Activated naive CD4-positive, alpha-beta T cell (primary cell): ENCODE measurements at places on chromosomes 3 and 15.

DNA sequence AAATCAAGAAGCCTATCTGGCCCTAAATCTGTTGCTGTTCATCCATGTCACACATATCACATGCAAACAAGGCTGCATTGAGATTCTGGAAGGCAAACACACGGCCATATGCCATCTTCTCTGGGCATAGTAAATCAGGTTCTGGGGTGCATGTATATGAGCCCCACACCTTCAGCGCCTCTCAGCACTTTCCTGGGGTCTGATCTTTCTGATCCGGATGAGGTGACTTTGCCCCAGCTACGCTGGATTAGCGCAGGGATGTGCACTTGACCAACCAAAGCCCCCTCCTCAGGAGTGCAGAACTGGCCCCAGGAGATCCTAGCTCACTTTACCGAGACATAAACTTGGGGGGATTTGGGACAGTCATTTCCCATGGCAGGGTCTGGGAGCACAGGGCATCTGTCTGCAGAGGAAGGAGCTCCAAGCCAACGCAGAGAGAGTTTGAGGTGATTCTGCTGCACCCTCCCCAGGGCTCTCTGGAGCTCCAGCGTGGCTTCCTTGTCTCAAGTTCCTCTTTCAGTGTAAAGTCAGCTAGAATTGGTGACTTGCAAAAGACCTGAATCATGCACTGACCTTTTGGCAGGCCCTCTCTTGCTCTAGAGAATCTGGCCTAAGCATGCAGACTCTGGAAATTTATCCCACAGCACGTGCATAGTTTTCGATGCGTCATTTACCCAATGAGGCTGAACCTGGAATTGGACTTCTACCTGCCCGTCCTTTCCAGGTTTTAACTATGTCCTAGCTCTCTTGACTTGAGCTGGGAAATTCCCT lies 63.5 kb upstream of the KLF13 start:
- DNase-seq, result no peak

GRCh38 chr3:20057612-20058180 lies 17.4 kb downstream of the KAT2B start:
- DNase-seq, result no peak

- DNase-seq, result no peak
Measured at GRCh38 chr3:158094235-158095110, 11.7 kb downstream of the SHOX2 start.

GRCh38 chr3:99846477-99847160 lies 29.0 kb downstream of the CMSS1 start:
- DNase-seq, result no peak

GRCh38 chr15:30906366-30906765 lies 2.7 kb downstream of the FAN1 start:
- DNase-seq, result no peak

GRCh38 chr15:69500339-69500738 lies 47.7 kb downstream of the RPLP1 start:
- no peak for DNase-seq

DNA sequence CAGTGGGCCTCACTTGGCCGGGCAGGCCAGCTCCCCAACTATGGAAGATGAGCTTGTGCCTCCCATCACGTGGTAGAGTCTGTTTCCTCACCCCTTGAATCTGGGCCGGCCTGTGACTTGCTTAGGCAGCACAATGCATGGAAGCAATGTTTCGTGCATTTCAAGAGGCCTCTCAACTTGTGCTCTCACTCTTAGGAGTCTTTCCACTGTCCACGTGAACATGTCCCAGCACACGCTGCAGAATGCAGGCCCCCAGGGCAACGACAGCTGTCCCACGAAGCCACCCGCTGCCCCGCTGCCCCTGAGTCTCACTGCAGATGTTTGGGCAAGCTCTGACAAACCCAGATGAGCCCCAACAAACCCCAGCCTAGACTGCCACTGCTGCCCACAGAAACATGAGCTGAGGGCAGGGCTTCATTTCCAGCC lies 27.2 kb upstream of the SLC41A3 start:
- no peak for DNase-seq

GRCh38 chr3:39126532-39127071 lies 19.1 kb downstream of the TTC21A start:
- no peak for DNase-seq

- no peak for DNase-seq
Measured at GRCh38 chr3:143885780-143886427, 37.6 kb upstream of the SLC9A9 start.

DNA sequence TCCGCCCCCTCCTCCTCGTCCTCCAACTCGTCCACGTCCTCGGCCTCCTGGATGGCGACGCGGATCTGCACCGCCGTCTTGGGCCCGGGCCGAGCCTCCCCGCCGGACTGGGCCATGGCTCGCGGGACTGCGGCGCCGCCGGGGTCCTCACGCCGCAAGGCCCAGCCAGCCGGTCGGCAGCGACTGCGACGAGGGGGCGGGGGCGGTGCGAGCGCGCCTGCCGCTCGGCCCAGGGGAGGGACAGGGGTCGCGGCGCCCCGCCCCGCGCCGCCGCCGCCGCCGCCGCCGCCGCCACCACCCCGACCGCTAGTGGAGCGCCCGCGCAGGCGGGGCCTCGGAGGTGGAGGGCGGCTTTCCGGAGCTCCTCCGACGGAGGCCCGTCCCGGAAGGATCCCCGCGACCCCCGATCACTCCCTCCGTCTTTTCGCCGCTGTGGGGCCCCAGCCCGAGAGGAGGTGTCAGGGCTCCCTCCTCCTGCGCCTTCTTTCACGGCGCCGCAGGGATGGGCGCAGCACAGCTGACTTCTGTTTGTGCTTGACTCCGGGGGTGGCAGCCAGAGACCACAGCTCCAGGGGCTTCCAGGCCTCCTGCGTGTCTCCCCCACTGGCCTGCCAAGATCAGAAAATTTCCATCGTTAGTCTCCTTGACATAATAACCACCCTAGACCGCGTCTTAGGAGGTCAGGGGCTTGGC lies at the start of gene LARP6:
TSS of gene LARP6 (minus strand) at position 185 of the 693 bp plus-strand sequence. CDS start at position 116, 69 bp downstream.
- DNase-seq, result no peak

DNA sequence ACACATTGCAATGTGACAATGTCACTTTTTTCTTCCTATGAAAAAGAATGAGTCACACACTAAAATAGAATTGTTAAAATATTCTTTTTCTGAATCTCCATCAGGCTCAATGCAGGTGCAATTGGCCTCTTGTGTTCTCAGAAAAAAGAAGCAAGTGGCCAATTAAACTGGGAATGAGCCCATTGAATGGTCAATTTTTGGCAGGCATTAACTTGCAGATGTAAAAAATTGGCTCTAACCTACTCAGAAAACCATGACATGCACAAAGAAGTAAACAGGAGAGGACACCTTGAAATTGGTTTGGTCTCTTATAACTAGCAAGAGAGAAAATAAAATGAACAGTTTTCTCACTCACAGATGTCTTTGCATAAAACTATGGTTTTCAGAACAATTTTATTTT lies 820.8 kb downstream of the TBL1XR1 start:
- no peak for DNase-seq

- DNase-seq, result no peak
Measured at GRCh38 chr15:45201557-45201859, 13.7 kb upstream of the SHF start.

GRCh38 chr3:152190636-152191183 lies 78.0 kb upstream of the MBNL1 start:
- DNase-seq, result no peak

GRCh38 chr3:130831719-130832400 lies 62.0 kb upstream of the ATP2C1 start:
- DNase-seq, result no peak

DNA sequence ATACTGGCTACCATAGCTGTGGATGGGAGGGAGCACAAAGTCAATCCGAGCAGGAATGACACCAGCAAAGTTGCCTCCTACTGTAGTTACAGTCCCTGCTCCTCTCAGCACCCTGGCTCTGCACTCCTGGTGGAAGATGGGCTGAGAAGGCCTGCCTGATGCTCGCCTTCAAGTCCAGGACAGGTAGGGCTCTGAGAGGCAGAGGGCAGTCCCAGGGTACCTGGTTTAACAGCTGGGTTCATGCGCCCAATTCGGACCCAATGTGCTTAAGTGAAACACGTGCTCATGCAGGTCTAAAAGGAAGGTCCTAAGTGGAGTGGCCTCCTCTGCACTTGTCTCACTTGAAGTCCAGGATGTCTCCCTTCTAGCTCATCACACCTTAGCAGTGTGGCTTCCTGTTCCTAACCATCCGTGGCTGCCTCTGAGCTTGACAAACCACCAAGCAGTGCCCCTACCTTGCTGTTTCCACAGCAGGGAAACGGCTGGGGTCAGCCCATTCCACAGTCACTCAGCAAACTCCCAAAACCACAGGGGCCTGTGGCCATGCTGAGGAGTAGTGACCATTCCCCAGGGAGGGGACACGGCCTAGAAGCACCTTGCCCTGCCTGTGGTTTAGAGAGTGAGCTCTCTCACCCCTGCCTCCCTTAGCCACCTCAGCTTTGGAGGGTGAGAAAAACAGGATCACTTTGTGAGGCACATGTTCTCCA lies 3.9 kb upstream of the MUSTN1 start:
- DNase-seq, result no peak

GRCh38 chr3:130816561-130817445 lies 70.2 kb upstream of the PIK3R4 start:
- no peak for DNase-seq

DNA sequence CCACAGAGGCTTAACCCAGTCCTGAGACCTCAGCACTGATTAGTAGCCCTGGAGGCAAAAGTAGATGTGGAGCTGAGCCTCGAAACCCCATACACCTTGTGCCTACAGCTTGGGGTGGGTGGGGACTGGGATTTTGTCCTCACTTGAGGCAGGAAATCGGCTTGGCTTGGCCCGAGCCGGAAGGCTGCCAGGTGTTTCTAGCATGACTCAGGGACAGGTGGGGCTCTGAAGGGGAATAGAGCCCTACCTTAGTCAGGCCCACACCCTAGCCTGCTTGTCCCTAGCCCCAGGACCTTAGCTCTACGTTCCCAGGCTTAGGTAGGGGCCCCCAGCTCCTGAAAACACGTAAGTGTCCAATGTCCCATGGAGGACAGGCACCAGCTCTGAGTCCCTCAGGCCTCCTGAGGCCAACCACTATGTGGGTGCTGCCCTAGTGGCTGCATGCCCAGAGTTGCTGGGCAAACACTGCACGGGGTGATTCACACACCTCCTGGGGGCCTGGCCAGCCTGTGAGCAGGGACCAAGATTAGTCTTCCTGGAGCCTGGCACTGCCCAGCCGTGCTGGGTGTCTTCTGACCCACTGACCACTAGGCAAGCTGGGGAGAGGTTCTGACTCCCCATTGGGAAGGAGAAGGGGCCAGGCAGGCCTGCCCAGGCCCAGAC lies 3.1 kb downstream of the MST1R start:
- no peak for DNase-seq

DNA sequence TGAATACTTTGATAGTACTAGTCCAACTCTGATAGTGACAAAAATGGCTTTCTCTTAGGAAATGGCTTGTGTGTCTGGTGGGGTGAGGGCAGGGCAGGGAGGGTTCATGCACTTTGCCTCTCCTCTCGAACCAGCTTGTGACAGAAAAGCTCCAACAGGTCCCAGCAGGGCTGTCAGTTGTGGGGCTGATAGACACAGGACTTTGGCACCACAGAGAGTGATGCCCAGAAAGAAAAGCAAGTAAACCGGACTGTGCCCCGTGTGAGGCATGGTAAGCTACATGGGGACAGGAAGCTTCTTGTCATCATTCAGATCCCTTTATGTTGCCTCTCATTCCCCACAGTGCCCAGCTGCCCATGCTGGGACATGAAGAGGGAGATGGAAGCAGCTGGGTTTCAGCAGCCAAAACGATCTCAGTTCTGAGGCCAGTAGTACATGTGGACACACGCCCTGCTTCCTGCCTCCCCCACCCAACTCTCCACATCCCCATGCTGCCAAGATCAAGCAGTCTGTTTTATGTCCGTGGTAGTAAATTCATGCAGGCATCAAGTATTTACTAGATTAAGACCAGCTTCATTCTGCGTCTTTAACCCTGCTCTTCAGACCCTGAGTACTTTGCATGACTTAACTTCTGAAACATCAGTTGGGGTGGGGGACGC lies 29.7 kb upstream of the LIPC start:
- DNase-seq, result no peak

DNA sequence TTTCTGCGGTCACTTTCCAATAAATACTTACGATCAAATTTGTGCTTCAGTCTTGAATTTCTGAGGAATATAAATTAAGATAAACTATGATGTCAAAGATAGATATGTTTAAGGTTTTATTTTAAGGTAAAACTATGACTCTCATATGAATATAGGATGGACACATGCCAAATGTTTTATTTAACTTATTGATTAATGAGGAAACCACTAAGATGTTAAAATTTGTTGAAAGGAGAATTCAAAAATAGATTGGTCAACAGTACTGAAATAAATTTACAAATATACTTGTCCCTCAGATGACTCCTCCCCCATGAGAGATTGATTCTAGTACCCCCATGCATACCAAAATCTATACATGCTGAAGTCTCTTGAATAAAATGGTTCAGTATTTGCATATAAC lies 319.7 kb upstream of the KCNH8 start:
- no peak for DNase-seq

- DNase-seq, result no peak
Measured at GRCh38 chr15:86231864-86232721, 152.4 kb downstream of the AGBL1 start.

- DNase-seq, result no peak
Measured at GRCh38 chr15:73959012-73959581, 32.8 kb downstream of the LOXL1 start.

DNA sequence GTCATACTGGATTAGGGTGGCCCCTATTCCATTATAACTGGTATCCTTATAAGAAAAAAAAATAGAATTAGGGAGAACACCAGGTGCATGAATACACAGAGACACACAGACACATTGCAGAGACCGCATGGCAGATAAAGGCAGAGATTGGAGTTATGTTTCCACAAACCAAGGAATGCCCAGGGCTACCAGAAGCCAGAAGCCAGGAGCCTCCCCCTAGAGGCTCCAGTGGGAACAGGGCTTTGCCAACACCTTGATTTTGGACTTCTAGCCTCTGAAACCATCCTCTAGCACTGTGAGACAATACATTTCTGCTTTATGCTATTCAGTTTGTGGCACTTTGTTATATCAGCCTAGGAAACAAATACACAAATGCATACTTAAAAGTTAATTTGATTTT lies 10.4 kb downstream of the GOLM2 start:
- no peak for DNase-seq

DNA sequence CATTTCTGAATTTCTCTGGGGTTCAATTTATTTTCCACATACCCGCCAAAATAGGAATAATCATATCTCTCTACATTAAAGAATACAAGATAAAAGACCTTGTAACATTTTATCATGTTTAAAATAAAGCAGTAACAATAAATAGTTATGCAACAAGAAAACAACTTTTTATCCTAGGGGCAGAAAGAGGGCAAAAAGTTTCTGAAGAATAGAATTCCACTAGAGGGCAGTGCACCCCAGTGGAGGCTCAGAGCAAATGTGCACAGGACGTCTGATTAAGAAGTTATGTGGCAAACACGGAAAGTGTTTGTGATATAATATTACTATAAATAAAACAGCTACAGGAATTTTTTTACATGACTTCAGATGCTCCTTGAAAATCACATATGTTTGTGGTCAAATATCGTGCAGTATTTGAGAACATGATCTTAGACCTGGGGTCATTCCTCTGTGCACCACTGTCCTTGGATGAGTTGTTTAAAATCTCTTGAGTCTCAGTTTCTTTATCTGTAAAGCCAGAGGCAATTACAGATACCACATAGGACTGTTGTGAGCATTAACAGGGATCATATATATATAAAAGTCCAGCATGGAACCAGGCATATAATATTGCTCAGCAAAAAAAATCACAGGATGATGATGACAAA lies 13.2 kb upstream of the PIK3R4 start:
- DNase-seq, result no peak

- no peak for DNase-seq
Measured at GRCh38 chr15:25192651-25193050, 237.9 kb downstream of the SNRPN start.
